Dermis blood vessel endothelial cell (primary cell): ENCODE measurements at places on chromosomes 1 and 21. TPM values are rescaled to one million over a fixed set of nuclear protein-coding genes. Genes with fewer than 3 reads are reported as not detected.

Gene TAS1R1
- under 0.01 TPM in 1 of 2 replicates, not detected in the other for total RNA-seq

Gene OR6P1
- total RNA-seq, result not detected in 2 replicates

Gene NTMT2
- total RNA-seq, result not detected in 2 replicates

Gene CLEC20A
- 0.09 TPM in 1 of 2 replicates, not detected in the other for total RNA-seq

Gene CCDC181
- not detected in 2 replicates for total RNA-seq

Gene AIM2
- not detected in 2 replicates for total RNA-seq

Gene DOCK7
- 17.4 and 47.8 TPM in 2 replicates for total RNA-seq

Gene NID1
- total RNA-seq, result 196 and 425 TPM in 2 replicates

Gene CHI3L2
- total RNA-seq, result under 0.01 TPM in 1 of 2 replicates, not detected in the other

Gene CDC7
- total RNA-seq, result 2.6 and 7.7 TPM in 2 replicates

Gene PLA2G5
- not detected in 2 replicates for total RNA-seq

Gene MARCKSL1
- 129 and 147 TPM in 2 replicates for total RNA-seq

Gene AMY1B
- total RNA-seq, result not detected in 2 replicates

Gene SAMSN1
- 0.05 TPM in 1 of 2 replicates, not detected in the other for total RNA-seq

Gene SPATA45
- not detected in 2 replicates for total RNA-seq

Gene PLOD1
- 242 and 359 TPM in 2 replicates for total RNA-seq

Gene LPAR3
- 0.17 TPM in 1 of 2 replicates, not detected in the other for total RNA-seq

Gene MX2
- 0.19 and 0.85 TPM in 2 replicates for total RNA-seq

Gene GUCA2B
- not detected in 2 replicates for total RNA-seq

Gene PROX1
- 45.8 and 114 TPM in 2 replicates for total RNA-seq

Gene CYP4A11
- not detected in 2 replicates for total RNA-seq

Gene NBPF11
- 5.1 and 5.5 TPM in 2 replicates for total RNA-seq

Gene SFN
- total RNA-seq, result 0.51 and 0.70 TPM in 2 replicates

Gene MANEAL
- total RNA-seq, result 1.0 TPM in 2 replicates

Gene SH2D5
- total RNA-seq, result under 0.01 and 0.42 TPM in 2 replicates

Gene RRP1
- total RNA-seq, result 18.4 and 22.7 TPM in 2 replicates

Gene EPHA2
- 121 and 192 TPM in 2 replicates for total RNA-seq

Gene CFAP74
- not detected in 2 replicates for total RNA-seq

Gene RUNX3
- not detected in 2 replicates for total RNA-seq

Gene SLC2A5
- 0.34 TPM in 1 of 2 replicates, not detected in the other for total RNA-seq

Gene AK4
- 21.1 and 23.1 TPM in 2 replicates for total RNA-seq

Gene GUCA2A
- total RNA-seq, result not detected in 2 replicates

Gene ZSCAN20
- 10.6 and 16.2 TPM in 2 replicates for total RNA-seq

Gene KIF2C
- 11.7 and 45.5 TPM in 2 replicates for total RNA-seq

Gene ELAPOR1
- total RNA-seq, result under 0.01 and 0.37 TPM in 2 replicates

Gene CRYBG2
- 0.70 TPM in 1 of 2 replicates, not detected in the other for total RNA-seq

Gene S100A7A
- total RNA-seq, result not detected in 2 replicates

Gene GPR61
- total RNA-seq, result under 0.01 TPM in 1 of 2 replicates, not detected in the other

Gene RAP1GAP
- total RNA-seq, result under 0.01 and 0.05 TPM in 2 replicates

Gene CTH
- total RNA-seq, result 1.0 and 1.5 TPM in 2 replicates

Gene DYRK3
- 11.4 and 12.6 TPM in 2 replicates for total RNA-seq

Gene GJA9
- total RNA-seq, result not detected in 2 replicates

Gene MEF2D
- 10.7 and 11.6 TPM in 2 replicates for total RNA-seq

Gene TAL1
- 61.1 and 84.5 TPM in 2 replicates for total RNA-seq

Gene TNFSF4
- total RNA-seq, result 2.7 TPM in 2 replicates

Gene RTCA
- 41.0 and 48.7 TPM in 2 replicates for total RNA-seq

Gene SYNC
- total RNA-seq, result 16.4 and 21.4 TPM in 2 replicates

Gene RIPK4
- total RNA-seq, result 0.09 and 0.51 TPM in 2 replicates

Gene SLC22A15
- 0.17 TPM in 1 of 2 replicates, not detected in the other for total RNA-seq

Gene HOOK1
- 0.14 and 1.0 TPM in 2 replicates for total RNA-seq

Gene ADORA1
- total RNA-seq, result 0.19 TPM in 1 of 2 replicates, not detected in the other

Gene CELA3A
- total RNA-seq, result not detected in 2 replicates

Gene LHX8
- total RNA-seq, result not detected in 2 replicates

Gene PKP1
- total RNA-seq, result 0.19 and 0.85 TPM in 2 replicates

Gene AIRE
- not detected in 2 replicates for total RNA-seq
